NCI-H524 treated with DMSO at 0.1 percent for 48 hours (cell line): ENCODE measurements at places on chromosomes 7 and 10.

GRCh38 chr10:60573336-60573735 is 183.7 kb upstream of the ANK3 start:
- no peak for DNase-seq

DNA sequence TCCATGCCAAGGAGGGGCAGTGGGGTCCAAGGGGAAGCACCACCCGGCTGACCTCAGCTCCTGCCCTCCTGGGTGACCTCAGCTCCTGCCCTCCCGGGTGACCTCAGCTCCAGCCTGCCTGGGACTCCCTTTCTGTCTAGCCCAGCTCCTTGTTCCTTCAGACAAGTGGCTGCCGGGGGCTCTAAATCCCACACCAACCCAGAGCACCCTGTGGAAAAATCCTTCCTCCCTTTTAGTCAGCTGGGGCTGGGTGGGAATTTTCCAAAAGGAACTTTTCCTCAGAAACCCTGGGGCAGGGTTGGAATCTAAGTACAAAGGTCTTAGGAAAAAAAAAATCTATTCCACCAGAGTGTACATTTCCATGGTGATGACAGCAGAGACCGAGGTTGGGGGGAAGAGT is 36.3 kb downstream of the AKR1B1 start:
- DNase-seq = no peak

- no peak for DNase-seq
These were observed 630.8 kb downstream of the ANKRD7 start for GRCh38 chr7:118855290-118855689.

- no peak for DNase-seq
These were observed 86.0 kb downstream of the SAMD9 start for GRCh38 chr7:93031795-93032194.

- no peak for DNase-seq
These were observed 24.7 kb downstream of the GOLGA7B start for GRCh38 chr10:97874332-97874731.

DNA sequence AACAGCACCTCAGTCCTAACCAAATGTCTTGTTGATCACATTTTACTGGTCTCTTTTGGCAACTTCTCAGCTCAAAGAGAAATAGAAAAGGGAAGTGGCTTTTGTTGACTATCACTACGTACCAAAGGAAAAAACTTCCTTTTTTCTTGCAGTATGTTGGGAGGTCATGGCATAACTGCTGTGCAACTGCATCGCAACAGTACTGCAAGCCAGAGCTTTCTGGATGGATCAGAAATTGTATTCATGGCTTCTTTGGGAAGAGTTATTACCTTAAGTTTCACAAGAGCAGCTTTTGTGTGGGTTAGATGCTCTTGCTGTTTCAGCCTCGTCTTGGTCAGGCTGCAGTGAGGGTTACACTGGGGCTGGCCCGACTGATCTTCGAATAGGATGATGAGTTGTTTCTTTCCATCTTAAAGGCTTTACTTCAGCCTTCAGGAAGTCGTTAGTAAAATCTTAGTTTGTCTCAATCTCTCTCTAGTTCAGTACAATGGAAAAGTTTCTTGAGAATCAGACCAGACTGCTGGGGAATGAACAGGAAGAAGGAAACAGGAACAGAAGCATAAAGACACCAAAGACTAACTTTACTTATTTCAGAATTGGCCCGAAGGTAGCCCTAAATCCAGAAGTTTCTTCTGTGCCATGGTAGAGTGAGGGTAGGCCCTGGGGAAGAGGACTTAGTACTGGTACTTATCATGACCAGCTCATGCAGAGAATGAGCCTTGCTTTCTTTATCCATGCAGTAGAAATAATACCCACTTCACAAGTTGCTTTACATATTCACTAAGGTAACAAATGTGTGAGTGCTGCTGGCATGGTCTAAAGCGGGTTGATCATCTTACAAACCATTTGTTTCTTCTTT is 153.6 kb downstream of the CELF2 start:
- no peak for DNase-seq

DNA sequence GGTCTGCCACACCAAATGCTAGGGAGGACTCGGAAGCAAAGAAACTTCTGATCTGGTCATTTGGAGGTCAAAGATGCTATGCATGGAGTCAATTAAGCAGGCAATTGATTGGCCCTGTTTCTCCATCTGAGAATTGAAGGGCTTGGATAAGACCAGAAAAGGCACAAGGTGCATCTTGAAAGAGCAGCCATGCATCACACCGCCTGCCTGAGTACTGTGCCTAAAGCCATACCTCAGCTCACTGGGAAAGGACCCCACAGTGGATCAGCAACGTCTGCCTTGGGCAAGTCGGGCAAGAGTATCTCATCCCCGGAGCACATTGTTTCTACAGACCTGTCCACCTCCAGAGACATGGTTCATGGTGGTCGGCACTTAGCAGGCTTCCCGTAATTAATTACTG is 42.4 kb downstream of the DLG5 start:
- DNase-seq = no peak

GRCh38 chr10:33193701-33194521 is 140.6 kb downstream of the NRP1 start:
- DNase-seq = no peak

DNA sequence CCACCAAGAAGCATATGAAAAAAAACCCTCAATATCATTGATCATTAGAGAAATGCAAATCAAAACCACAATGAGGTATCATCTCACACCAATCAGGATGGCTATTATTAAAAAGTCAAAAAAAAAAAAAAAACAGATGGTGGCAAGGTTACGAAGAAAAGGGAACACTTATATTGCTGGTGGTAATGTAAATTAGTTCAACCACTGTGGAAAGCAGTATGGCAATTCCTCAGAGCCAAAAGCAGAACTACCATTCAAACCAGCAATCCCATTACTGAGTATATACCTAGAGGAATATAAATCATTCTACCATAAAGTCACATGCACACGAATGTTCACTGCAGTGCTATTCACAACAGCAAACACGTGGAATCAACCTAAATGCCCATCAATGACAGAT is 46.0 kb downstream of the CNOT4 start:
- no peak for DNase-seq

- DNase-seq = no peak
These were observed 94.3 kb downstream of the IDE start for GRCh38 chr10:92479547-92479946.

DNA sequence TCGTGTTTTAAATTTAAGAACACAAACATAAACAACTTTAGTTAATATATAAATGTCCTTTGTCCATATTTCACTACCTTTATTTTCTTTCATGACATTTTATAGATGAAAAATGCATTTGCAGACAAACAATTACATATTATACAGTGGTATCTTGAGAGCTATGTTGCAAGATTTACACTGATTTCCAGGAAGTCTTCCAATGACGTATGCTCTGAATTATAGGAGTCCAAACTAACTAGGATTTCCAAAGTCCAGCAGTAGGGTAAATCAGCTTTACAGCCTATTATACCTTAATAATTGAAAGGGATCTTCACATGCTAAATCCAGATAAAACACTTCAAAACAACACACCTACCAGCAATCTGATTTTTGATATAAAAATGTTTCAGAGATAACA is 69.4 kb downstream of the HYCC1 start:
- DNase-seq = no peak

GRCh38 chr10:126434235-126434634 is 46.0 kb upstream of the ADAM12 start:
- no peak for DNase-seq

DNA sequence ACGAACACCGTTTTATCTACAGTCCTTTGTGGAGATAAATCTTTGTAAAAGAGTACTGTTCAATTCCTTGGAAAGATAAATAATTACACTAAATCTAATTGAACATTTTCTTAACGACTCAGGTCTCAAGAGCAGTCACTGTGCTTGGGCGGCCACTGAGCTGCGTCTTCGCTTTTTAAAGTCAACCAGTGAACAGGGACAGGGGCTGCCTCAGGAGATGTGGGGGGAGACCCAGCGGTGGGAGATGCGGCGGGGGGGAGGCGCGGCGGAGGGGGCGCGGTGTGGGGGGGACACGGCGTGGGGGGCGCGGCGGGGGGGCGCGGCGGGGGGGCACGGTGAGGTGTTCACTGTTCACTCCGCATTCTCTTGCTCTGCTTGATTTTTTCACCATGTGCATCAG is 39.8 kb downstream of the CAMK2B start:
- DNase-seq = no peak

DNA sequence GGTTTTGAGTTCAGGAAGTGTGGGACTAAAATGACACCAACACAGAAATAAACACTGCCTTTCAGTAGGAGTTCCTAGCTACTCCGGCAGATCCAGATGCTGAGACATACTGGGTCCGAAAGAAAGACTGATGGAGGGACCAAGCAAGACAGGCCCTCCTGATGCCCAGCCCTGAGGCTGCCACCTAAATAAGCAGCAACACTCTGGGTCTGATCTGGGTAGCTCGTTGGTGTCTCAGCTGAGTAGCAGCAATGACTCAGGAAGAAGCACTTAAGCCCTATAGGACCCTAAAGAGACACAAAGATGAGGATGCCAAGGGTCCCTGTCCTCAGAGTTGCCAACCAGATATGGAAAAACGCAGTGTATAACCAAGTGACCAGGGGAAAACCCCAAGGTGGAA is 190.7 kb downstream of the FAM107B start:
- no peak for DNase-seq

GRCh38 chr7:156675721-156676120 is 35.1 kb downstream of the RNF32 start:
- DNase-seq = no peak

DNA sequence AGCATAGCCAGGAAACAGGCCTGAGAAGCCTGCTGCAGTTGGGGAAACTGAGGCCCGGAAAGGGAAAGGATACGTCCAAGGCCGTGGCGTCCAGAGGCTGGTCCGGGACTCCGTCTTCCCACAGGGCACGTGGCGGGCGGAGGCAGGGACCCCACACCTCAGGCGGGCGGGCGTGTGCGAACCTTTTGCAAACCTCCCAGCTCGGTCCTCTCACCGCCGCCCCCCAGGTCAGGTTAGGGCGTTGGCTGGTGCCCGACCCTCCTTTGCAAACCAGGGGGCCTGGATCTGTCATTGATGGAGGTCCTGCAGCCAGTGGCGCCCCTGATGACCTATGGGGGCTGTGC is 19.3 kb downstream of the FAM20C start:
- no peak for DNase-seq

DNA sequence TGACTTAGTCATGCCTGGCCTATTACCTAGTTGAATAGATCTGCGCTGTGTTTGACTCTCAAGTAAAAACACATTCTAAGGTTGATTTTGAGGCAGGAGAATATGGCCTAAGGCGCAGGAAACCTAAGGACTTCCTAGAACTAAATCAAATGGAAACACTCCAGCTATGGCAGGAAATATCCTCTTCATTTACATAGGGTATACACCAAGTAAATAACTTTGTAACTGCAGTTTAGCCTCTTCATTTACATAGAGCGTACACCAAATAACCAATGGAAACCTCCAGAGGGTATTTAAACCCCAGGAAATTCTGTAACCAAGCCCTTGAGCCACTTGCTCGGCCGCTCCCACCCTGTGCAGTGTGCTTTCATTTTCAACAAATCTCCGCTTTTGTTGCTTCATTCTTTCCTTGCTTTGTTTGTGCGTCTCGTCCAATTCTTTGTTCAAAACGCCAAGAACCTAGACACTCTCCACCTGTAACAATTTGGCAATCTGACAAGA is 35.6 kb upstream of the XRCC2 start:
- DNase-seq = no peak

DNA sequence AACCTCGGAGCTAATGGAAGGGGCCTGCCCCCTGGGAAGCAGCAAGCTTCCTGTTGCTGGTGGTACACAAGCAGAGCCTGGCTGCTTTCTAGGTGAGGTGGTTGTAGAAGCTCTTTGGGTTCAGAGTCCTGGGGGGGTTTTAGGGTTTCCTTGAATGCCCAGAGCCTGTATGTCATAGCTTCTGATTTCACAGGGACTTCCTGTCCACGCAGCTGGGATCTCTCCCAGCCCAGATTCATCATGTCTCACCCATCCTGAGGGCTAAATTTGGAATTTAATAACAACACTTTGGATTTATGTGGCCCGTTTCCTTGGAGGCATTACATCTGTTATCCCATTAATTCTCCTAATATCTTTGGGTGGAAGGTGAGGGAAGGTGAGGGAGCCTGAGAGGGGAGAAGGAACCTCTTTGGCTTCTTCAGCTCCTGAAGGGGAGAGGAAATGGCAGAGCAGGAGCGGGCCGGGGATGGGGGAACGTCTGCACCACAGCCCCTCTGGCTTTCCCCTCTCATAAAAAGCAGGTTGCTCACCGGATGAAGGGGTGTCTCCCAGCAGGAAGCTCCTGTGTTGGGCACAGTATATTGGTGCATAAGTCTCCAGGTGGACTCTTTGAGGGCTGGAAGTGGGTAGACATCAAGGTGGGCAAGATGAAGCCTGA is 19.7 kb downstream of the RPS24 start:
- DNase-seq = no peak

DNA sequence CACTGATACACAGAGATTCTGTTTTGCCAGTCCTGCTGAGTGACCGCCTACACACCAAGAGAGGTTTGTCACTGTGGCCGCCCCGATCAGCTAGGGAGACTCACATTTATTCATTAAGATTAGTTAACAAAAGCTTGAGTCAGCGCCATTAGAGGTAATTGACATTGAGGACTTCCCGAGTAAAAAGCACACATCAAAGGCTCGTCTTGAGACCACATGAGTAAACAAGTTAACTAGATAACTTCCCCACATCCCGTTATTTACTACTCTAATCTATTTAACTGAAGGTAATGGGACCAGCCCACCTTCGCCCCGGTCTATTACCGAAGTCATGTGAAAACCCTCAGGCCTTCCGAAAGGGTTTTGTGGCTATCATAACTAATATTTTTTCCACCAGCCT is 23.0 kb downstream of the SRRM3 start:
- DNase-seq = no peak

DNA sequence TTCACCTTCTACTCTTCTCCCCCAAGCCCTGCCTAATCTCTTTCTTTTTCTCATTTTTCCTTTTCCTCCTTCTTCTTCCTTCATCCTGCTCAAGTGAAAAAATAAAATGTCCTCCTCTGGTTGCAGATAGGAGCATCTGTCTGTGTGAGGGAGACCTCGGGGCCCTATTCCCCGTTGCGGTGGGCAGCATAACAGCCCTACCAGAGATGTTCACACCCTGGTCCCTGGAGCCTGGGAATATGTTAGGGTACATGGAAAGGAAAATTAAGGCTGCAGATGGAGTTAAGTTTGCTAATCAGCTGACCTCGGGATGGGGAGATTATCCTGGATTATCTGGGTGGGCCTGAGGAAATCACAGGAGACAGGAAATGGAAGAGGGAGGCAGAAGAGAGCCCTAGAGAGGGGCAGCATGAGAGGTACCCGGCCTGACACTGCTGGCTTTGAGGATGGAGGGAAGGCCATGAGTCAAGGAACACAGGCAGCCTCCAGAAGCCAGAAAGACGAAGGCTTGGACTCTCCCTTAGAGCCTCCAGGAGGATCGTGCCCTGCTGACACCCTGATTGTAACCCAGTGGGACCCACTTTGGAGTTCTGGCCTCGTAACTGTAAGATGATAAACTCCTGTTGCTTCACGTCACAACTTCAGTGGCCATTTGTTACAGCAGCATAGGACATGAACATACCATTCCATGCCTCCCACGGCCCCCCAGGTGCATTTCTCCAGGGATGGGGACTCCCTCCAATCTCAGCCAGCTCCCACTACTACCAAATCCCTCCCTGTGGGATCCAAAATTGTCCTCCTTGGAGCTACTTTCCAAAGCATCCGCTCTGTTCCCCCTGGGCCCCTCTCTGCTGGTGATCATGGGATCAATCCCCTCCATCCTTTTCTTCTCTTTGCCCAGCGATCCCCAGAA is 39.0 kb upstream of the ZMIZ1 start:
- DNase-seq = no peak
